Effector CD4-positive, alpha-beta T cell (primary cell): ENCODE measurements at places on chromosomes 6 and 20.
A peak's percentile ranks its signal among the peaks of the same experiment; 100 is the strongest.

DNA sequence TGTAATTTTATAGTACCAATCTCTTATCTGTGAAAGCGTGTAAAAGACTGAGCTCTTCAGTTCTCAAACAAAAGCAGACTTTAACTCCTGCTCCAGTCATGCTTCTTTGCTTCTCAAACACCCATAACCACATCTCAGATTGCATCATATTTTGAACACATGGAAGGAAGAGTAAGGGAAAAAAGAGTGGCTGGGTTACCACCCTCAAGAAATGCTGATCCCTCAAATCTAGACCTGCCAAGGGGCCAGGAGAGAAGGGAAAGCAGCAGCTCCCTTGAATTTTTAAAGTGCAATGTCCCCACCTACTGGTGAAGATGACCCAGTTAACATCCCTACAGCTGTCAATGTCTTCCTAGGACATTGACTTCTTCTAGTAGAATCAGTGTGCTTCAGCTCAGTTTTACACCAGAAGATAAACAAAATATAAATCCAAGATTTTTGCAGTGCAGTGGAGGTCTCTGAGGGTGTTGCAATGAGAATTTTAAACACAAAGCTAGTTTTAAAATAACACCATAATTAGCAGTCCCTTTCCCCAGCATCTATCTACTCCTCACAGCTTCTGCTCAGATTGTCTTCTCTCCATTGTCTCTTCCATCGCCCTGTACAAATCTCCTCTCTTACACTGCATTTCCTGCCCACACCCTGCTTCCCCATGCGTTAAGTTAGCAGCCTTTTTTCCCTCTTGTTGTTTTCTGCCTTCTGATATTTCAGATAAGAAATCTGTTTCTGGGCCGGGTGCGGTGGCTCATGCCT lies 22.6 kb upstream of the HLA-DQB2 start:
- peak; percentile 11 for DNase-seq

GRCh38 chr6:89817481-89817880 lies 2.1 kb downstream of the MDN1 start:
- no peak for DNase-seq

DNA sequence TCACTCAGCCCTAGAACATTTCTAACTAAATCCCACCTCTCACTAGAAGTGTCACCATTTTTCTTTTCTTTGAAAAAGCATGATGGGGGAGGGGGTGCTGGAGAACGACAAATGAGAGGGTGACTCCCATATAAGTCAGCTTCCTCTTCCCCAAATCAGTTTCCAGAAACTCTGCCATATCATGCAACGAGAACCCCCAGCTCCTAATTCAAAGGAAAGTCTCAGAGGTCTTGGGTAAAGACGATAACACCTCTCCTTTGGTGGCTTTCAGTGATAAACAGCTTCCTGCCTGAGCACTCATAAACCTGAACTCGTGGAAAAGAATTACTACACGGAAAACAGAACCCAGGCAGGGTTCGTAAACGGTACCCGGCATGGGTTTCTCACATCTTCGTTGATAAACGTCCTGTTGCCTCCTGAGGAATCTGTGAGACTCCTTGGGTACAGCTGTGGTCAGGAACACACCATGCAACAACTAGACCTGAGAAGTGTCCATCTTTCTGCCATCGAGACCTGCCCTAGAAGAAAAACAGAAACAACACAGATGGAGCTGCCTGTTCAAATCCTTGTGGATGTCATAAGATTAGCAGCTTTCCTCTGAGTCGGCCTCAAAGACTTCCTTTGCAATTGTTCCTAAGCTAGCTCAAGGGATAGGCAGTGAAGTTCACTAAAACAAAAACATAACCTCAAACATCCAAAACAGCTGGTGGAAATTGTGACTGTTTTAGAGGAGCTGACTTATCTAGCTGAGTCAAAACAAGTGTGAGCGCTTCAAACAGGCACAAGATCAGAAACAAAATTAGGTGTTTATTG lies 185.8 kb upstream of the PRDM1 start:
- no peak for DNase-seq

DNA sequence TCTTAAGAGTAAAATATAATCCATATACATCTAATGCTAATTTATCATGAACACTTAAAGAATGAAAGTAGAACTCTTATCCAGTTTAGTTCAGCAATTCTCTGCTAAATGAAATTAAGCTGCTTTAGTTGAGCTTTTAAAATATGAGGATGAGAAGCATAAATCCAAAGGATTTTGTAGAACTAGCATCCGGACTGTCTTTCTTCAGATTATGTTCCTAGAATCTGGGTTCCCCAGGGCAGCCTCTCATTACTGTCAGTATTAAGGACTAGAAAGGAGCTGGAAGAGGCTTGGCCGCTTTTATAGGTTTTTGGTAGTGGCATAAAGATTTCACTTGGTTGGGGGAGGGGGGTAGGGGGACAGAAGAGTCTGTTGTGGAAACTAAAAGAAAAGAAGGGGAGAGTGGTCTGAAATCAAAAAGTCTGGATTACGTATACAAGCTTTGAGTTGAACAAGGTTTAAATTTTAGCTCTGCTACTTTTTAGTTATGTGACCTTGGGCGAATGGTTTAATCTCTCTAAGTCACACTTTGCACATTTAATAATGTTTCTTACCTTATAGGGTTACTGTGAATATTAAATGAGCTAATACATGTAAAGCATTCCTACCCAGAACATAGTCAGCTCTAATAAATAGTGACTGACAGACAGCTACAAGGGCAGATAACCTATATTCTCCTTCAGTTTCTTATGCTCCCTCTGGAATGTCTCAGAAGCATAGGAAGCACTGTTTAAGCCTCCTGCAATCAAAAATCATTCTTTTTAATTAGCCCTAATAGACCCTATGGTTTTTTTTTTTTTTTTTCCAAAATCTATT lies 3.7 kb downstream of the SGK1 start:
- DNase-seq: no peak

DNA sequence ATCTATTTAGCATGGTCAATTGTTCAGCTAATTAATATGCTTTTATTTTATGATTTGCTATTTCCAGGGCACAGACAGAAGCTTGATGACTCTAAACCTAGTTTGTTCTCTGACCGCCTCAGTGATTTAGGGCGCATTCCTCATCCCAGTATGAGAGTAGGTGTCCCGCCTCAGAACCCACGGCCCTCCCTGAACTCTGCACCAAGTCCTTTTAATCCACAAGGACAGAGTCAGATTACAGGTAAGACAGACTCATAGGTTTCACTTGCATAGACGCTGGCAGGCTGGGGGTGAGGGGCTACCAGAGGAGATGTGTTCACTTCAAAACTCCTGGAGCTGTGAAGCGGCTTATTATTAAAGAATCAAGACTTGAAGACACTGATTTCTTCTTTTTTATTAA lies 114.1 kb upstream of the SUPT3H start:
- DNase-seq: no peak

- no peak for DNase-seq
These were observed 35.7 kb downstream of the TSPYL4 start for GRCh38 chr6:116218172-116218633.

DNA sequence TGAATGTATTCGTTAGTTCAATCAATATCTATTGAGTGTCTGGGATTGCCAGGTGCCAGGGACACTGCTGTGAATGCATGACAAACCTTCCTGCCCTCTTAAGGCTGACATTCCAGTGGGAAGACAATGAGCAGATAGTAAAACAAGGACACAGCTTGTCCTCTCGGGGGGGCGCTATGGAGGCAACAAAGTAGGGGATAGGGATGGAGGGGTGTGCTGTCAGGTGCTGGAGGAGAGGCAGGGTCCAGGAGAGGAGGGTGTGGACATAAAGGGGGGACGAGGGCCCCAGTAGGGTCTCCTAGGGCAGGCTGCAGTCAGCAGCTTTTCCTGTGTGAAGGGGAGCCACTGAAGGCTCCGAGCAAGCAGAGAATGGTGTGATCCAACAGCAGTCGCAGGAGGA lies 198.2 kb upstream of the PDE10A start:
- DNase-seq: no peak

GRCh38 chr6:92763274-92763584 lies 656.1 kb downstream of the EPHA7 start:
- no peak for DNase-seq

GRCh38 chr6:158249340-158249836 lies 62.9 kb upstream of the TULP4 start:
- DNase-seq: no peak

GRCh38 chr6:35776364-35777215 lies at the start of gene CLPSL2:
TSS of gene CLPSL2 (plus strand) at chr6:35776598. CDS start at chr6:35776619, 21 bp downstream.
- no peak for DNase-seq

- no peak for DNase-seq
These were observed 1.0 kb downstream of the CCN2 start for GRCh38 chr6:131949909-131950766.

GRCh38 chr6:33118525-33119123 lies 42.8 kb downstream of the HLA-DPB1 start:
- peak; percentile 33 for DNase-seq

GRCh38 chr6:36688739-36689075 lies 8.9 kb upstream of the RAB44 start:
- no peak for DNase-seq

GRCh38 chr20:8346700-8347270 lies 214.7 kb downstream of the PLCB1 start:
- no peak for DNase-seq

- DNase-seq: no peak
These were observed 22.4 kb downstream of the OR2B2 start for GRCh38 chr6:27889628-27890444.

DNA sequence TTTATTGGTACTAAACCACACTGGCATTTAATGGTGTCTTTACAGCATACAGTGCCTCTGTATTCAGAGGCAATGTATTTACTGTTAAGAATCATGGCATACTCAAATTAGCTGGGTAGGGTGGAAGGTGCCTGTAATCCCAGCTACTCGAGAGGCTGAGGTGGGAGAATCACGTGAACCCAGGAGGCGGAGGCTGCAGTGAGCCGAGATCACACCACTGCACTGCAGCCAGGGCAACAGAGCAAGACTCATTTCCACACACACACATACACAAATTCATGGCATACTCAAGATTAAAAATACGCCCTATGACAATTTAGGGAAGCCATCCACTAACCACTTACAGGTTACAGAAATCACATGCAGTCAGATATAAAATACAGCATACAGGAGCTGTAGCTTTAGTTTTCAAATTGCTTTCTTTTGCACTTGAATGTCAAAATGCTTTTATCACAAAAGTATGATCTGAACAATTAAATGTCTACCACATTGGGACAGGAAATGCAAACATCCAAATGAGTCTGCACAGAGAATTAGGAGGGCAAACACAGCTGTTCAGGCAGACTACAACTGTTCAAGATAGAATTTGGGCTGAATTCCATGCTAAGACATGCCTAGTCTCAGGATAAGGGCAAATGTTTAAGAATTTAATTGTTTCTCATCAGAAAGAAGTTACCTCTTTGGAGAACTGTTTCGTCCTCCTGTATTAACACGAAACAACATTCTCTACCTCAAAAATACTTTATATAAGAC lies 36.4 kb downstream of the CSNK2A1 start:
- no peak for DNase-seq

DNA sequence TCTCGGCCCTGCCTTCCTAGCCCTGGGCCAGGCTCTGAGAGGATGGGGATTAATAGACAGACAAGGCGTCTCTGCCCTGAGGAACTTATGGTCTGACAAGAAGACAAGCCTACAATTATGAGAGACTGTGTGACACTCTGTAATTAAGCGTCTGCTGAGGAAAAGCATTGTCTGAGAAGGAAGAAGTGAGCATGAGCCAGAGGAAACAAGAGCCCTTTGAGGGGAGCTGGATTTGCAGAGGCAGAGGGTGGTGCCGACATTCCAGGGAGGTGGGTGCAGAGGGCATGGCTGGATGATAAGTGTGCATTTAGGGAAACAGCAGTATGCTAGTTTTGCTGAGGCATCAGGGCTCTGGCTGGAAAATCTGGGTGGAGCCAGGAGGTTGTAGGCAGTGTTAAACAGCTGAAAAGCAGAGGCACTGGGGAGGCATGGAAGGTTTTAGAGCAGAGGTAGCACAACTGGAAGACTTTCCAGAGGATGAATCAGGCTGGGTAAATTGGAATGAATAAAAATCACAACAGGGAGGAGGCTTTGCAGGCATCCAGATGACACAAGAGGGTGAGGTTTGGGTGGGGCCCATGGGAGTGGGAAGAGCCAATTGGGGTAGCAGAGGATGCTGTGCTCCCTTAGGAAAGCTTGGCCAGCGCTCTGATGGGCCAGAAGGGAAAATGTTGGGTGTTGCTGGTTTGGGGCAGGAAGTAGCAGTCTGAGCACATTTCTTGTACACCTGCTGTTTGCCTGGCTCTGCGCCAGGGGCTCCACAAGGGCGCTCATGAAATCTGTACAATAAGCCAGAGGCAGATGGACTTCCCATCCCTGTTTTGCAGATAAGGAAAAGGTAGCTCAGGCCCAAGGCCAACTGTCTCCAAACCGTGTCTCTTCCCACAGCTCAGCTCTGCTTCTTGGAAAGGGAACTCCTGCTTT lies 74.0 kb upstream of the MYL9 start:
- DNase-seq: peak; percentile 43

- no peak for DNase-seq
These were observed 454.3 kb downstream of the BTBD3 start for GRCh38 chr20:12371990-12372389.

DNA sequence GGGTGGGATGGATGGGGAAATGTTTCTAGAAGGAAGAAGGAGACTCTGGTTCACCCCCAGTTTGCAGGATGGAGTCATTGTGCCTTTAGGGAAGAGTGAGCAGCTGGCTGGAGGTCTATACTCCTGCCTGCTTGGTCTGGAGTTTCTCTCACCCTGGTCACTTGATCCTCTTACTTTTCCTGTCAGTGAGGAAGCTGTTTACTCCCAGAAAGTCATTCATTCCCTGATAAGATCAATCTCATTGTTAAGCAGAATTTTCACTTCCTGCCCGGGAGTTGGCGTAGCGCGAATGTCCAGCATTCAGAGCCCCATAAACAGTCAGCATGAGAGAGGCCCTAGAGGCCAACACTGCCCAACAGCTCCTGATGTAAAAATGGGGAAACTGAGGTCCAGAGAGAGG lies 70.4 kb upstream of the SIRPA start:
- DNase-seq: no peak

GRCh38 chr20:8287340-8287739 lies 155.3 kb downstream of the PLCB1 start:
- no peak for DNase-seq

DNA sequence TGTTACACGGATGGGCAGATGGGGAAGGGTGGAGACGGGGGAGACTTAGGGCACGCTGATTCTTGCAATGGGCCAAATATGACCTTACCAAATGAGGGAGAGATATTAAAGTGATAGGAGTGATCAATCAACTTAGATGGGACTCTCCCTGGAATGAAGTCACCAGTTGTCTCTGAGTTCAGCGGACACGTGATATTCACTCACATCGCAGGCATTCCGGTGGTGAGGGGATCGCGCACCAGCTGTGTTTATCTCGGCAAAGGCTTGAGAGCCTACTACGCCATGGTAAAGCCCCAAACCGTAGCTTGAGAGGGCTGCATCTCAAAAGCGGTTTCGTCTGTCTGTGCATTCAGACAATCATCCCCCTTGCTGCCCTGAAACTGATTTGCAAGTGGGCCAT lies 5.5 kb downstream of the BMP7 start:
- DNase-seq: no peak

DNA sequence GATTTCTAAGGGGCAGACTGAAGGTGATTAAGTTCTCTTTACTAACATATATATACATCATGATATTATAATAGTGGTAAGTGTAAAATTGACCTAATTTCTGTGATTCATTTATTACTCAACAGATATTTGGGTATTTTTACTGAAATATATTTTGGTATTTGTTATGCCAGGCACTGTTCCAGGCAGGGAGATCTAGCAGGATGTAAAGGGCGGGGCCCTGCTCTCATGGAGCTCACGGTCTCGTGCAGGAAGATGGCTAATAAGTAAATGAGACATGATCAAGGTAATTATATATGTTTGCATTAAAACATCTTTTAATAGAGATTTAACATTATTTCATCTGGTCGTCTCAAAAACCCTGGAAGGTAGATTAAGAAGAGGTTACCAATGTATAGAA lies 27.7 kb downstream of the FAM50B start:
- no peak for DNase-seq
